Activated naive CD8-positive, alpha-beta T cell treated with anti-CD3 and anti-CD28 coated beads, Interleukin-2, amount 10 ng/mL, durations not matched to agents 7 days and 5 days (primary cell): ENCODE measurements at places on chromosomes 2 and 18. TPM values are rescaled to one million over a fixed set of nuclear protein-coding genes. Genes with fewer than 3 reads are reported as not detected.

DNA sequence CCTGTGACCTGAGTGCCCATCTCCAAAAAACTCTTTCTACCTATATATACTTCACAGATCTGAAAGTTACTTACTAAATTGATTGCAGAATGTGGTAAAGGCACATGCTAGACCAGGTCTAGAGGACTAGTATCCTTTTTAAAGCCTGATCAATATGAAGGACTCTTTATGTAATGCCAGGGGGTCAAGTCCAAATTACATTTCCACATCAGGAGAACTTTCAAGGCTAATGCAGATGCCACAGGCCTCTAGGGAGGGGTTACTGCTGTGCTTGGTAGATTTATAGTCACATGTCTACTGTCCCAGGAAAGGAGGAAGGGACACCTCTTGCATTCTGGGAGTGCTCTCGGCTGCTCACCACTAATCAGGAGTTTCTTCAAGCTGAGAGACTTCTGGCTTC is 118.4 kb upstream of the NOSTRIN start:
- no peak for DNase-seq

DNA sequence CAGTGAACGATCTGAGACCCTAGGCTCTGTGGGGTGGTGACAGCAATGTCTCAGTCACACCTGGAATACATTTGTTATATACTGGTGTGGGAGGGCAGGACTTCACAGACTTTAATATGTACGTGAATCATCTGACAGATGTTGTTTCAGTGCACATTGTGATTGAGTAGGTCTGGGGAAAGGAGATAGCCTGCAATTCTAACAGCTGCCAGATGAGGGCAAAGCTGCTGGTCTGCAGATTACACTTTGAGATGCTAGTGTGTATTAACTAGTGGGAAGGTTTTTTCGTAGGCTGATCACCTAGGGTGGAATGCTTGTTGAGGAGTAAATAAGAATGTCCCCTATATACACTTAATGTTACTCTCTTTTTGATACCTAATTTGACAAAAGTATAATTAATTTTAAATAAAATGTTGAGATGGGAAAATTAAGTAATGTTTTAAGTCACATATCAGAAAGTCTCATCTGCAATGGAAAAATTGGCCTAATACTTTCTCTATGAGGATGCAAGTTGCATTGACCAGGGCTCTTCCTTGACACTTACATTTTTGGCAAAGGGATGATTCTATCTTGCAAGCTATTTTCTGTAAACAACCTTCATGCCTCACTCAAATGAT is 496.9 kb upstream of the HNMT start:
- no peak for DNase-seq

- no peak for DNase-seq
These were observed 85.2 kb upstream of the ITGA4 start for GRCh38 chr2:181371782-181372645.

GRCh38 chr2:46014911-46015654 is 282.1 kb upstream of the EPAS1 start:
- no peak for DNase-seq

Gene LPIN2
- total RNA-seq: 93.9 TPM
